ENCODE measurements at places on chromosomes 1 and 21.

- DNase-seq: no peak
These were observed 60.6 kb upstream of the C1orf21 start for GRCh38 chr1:184326278-184326677.

DNA sequence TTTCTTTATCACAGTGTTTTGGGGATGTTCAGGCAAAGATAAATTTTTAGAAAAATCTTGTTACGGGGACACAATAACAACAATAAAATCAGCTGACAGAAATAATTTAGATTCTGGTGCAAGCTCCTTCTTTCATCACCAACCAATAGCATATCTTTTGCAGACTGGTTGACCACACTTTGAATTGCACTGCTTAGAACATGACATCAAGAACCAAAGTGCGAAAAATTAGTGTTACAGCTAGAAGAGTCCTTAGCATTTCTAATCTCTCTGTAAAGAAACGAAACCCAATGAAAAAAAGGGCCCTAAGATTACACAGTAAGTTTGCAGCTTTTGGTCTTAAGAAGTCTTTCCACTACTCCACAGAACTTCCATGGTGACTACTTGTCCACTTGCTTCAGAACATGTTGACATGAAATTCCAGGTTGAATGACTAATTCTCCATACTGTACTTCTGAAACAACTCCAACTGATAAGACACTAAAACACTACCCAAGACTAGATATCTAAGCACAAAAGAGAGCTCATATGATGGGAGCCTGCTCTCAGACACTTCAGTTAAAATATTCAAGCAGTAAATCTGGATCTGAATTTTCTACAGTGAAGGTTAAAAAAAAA lies 31.3 kb downstream of the XKR8 start:
- DNase-seq: no peak

- no peak for DNase-seq
These were observed 7.3 kb downstream of the NDUFV3 start for GRCh38 chr21:42900446-42900845.

- no peak for DNase-seq
These were observed 359.5 kb upstream of the PLXNA2 start for GRCh38 chr1:208603721-208604120.

DNA sequence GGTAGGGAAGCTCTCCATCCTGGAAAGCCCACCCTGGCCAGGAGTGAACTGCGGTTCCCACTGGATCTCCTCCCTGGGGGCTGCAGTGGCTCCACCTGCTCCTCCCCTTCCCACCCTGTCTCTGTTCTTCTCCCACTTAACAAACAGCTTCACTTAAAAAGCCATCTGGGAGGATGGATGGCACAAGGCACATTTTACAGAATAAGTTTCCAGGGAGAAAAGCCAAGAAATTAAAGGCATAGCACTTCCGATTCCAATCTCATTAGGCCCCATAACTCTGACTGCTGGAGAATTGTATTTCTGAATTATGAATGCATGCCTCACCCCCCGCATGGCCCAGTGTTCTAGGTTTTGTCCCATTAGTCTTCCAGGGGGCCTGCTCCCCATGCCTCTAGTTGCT lies 718.3 kb downstream of the PTPRU start:
- no peak for DNase-seq

DNA sequence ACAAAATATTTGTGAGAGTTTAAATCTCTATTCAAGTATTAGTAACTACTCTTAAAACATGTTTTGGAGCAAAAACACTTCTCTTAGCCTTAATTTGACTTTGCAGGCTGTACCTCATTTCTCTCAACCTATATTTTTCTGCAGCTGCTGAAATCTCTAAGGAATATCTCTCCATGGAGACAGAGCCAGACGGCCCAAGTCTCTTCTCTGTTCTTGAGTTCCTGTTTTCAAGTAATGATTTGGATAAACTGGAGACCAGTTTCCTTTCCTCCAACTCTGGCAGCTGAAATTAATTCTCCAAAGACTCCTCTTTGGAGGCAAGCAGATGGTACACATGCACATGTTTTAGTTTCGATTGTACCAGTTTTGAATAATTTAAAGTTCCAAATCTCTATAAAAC lies 659.7 kb upstream of the NEGR1 start:
- DNase-seq: no peak

GRCh38 chr1:232249861-232250777 lies 379.8 kb downstream of the SIPA1L2 start:
- DNase-seq: no peak

DNA sequence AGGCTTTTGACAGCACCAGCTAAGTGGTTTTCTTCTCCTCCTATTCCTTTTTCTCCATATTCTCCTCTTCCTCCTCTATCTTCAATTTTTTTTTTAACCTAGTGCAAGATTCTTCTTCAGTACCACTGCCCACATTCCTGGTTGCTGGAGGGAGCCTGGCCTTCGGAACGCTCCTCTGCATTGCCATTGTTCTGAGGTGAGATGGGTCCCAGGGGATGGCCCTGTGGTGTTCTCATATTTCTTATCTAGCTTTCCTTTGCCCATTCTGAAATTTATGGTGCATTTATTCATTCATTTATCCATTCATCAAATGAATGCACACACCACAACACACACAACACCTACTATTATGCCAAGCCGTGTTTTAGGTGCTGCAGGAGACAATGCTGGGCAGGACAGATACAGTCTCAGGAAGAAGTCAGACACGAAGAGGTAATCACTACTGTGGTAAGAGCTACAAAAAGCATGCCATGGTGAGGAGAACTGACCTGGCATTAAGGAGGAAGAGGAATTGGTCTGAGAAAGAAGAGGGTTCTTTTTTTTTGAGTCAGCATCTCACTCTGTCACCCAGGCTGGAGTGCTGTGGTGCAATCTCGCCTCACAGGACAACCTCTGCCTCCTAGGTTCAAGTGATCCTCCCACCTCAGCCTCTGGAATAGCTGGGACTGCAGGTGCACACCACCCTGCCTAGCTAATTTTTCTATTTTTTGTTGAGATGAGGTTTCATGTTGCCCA lies 47.5 kb upstream of the TDRD10 start:
- no peak for DNase-seq

- DNase-seq: no peak
These were observed 2.3 kb downstream of the ZBTB37 start for GRCh38 chr1:173870252-173871075.

DNA sequence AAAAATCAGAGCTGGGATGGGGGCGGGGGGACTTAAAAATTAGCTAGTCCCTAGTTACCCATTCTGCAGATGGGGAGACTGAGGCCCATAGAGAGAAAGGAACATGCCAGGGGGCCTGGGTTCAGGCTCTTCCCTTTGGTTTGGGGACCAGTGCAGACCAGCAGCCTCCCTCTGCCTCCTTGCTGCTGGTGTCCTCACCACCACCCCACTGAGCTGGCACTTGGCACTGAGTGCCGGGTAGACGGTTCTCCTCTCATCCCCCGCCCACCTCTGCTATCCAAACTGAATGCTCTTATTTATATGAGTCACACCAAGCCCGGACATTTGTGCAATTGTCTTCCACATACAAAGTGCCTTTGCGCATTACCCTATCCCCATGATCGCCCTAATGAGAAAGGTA lies 39.2 kb downstream of the CAMK2N1 start:
- DNase-seq: no peak

DNA sequence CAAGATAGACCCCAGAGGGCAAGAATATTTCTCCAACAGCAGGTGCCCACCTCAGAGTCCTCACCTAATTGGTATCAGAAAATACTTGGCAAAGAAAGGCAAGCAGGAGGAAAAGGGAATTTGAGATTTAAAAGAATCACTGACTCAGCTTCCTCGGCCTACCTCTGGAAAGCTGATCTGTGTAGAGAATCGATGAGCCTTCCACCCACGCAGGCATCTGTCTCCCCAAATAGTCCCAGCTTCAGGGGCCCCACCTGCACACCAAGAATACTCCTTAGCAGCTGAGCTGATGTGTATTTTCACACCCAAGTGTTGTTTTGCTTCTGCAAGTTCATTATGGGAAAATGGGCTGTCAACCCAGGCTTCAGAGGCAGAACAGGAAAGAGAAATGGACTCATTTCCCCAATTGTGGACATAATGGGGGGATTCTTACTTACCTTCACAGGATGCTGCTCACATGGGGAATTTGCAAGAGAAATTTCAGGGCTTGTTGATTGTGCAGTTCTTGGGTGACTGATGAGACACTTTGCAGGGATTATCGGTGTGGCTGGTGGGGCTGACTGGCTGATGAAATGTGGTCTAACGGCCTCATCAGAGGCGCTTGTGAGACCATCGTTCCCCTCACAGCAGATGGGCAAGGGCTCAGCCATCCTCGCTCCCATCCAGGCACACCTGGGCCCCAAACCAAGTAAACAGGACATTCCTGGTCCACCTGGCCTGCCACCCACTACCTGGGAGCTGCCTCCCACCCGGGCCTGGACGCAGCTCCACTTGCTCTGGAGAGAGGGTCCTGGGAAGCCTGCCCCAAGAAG lies 436.3 kb downstream of the PTPRU start:
- DNase-seq: no peak

DNA sequence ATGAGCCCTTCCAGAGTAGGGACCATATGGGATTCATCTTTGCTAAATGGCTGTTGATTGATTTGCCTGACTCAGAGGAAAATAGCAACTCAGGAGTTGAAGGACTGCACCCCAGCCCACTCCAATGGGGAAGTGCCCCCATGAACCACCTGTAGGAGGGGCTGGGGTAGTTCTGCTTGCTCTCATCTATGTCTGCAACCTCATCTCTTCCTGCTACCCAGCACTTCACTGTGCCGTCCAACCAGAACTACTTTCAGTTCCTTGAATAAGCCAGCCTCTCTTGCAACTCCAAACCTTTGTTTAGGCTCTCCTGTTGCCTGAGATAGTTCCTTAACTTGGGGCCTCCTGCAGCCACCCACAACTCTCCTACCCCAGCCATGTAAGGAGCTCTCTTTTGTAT lies 26.6 kb downstream of the BEND5 start:
- DNase-seq: no peak

DNA sequence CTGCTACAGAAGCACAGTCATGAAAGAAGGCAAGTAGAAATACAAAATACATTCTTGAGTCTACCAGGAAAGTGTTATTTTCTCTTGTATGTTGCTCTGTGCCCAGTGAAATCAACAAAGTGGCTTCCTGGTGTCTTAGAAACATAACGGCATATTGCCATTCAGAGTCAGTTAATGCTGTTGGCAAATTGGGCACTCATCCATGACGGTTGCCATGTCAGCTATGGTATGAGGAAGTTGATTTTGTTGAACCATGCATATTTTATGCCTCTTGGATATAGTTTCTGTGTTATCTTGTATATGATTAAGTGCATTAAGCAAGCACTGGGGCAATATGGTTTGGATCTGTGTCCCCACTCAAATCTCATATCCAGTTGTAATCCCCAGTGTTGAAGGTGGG lies 153.1 kb upstream of the CXADR start:
- no peak for DNase-seq

DNA sequence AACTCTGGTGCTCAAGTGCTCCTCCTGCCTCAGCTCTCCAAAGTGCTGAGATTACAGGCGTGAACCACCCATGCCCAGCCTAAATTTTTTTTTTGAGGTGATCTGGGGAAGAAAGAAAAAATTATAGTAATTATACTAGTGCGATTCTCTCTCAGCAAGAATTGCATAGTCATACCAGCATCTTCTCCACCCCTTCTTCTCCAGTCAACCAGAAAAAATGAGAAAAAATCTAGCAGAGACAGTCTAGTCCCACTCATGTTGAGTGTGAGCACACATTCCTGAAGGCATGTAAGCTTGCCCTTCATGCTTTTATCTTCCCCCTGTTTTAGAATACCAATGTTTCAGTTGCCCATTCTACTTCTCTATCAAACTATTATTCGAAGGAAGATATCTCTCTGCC lies 207.6 kb downstream of the S1PR1 start:
- no peak for DNase-seq

GRCh38 chr1:154844297-154844681 lies 25.8 kb downstream of the KCNN3 start:
- no peak for DNase-seq

- DNase-seq: no peak
These were observed 107.2 kb downstream of the C1orf21 start for GRCh38 chr1:184493987-184494388.

- peak; percentile 30 for DNase-seq
These were observed 10.9 kb upstream of the C4BPB start for GRCh38 chr1:207077470-207078377.

DNA sequence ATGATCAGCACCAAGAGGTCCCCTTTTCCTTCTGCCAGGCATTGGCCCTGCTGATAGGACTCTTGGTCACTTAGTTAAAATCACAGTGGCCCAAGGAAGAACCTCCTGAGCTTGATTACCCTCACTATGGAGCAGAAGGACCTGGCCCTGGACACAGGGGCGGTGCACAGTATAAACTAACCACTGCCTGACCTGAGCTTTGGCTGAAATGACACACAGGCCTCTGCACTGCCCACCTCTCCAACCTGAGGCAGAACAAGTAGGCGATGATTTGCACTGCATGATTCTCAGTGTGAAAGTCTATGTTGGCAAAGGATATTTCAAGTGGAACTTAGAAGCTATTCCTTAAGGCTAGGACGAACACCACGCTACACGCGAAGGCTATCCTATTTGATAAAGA lies 48.5 kb downstream of the CAPN2 start:
- no peak for DNase-seq

DNA sequence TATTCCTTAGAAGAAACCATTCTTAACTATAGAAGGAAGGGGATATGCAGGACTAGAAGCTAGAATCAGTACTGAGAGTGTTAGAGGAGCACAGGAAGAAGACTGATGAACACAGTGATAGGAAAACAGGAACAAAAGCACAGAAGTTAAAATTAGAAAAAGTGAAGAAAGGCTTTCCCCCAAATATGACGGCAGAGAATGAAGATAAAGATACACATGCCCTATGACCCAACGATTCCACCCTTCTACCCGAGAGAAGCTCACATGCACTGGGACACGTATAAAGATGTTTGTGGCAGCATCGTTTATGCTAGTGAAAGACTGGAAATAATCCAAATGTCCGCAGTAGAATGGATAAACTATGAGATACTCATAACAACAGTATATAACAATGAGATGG lies 74.2 kb downstream of the DTL start:
- DNase-seq: no peak

- no peak for DNase-seq
These were observed 252.7 kb upstream of the VAMP3 start for GRCh38 chr1:7518411-7518810.

DNA sequence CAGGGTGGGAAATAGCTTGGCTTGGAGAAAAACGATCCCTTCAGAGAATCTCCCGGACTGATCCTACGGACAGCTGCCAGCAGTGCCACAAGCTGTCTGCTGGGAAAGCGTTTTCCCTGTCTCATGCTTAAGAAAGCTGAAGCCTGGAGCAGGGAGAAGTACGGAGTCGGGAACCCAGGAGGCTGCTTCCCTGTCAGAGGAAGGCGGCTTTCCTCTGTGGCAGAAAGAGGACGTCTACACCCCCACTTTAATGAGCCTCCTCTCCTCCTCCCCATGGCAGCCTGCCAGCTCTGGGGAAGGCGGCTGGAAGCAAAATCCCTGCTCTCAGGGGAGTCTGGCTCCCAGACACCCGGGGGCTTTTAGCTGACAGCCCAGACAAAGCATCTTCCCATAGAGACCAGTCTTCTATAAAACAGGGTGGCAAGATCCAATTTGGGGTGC lies 7.3 kb downstream of the KIF21B start:
- no peak for DNase-seq

DNA sequence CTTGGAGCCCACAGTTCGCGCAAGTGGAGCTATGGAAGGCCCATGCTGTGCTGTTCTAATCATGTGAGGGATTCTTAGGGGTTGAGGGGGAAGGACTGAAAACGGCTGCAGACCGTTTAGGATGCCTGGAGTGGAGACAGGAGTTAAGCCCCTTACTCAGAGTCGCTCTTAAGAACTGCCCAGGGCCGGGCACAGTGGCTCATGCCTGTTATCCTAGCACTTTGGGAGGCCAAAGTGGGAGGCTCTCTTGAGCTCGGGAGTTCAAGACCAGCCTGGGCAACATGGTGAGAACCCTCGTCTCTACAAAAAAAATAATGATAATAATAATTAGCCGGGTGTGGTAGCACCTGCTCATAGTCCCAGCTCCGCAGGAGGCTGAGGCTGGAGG lies 1.1 kb downstream of the ZNF672 start:
- DNase-seq: no peak

Data from stimulated activated CD8-positive, alpha-beta memory T cell treated with anti-CD3 and anti-CD28 coated beads, Interleukin-2, amount 100 ng/mL, for 1 hour (primary cell).